ENCODE measurements at places on chromosomes 13 and 19. TPM values are rescaled to one million over a fixed set of nuclear protein-coding genes. Genes with fewer than 3 reads are reported as not detected.

DNA sequence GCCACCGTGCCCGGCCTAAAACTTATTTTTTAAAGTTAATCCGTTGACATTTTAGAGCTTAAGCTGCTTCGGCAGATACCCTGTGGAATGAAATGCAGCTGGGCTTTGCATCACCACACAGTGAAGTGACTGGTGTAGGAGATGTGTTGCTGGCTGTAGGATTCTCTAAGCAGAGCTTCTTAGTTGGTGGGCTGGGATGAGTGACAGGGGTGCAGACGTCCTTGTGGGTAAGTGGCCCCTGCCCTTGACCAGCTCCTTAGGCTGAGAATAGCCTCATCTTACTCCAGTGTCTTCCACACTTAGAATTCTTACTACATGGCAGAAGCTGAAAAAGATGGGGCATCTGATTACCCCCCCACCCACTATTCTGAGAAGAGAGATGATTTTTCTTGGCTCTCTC lies 11.6 kb downstream of the GATAD2A start:
- H3K27me3 ChIP-seq = no peaks in the 10 kb centered on the region
- DNase-seq = no peak
- peaks cover 50% of the 10 kb centered on the region for H3K4me1 ChIP-seq
- H3K4me3 ChIP-seq = no peak overlapping the region
- no peak overlapping the region for H3K27ac ChIP-seq
- peaks cover 22% of the 10 kb centered on the region for H3K36me3 ChIP-seq

- H3K27me3 ChIP-seq = no peaks in the 10 kb centered on the region
- no peaks in the 10 kb centered on the region for H3K36me3 ChIP-seq
- no peaks in the 10 kb centered on the region for H3K4me1 ChIP-seq
- no peak overlapping the region for H3K27ac ChIP-seq
Observed at GRCh38 chr13:107554460-107554859, 660.9 kb downstream of the LIG4 start.

- no peak for DNase-seq
- H3K36me3 ChIP-seq = peaks cover 30% of the 10 kb centered on the region
- H3K27ac ChIP-seq = peak overlapping the region; percentile 94
- H3K4me1 ChIP-seq = peaks cover 68% of the 10 kb centered on the region
- no peaks in the 10 kb centered on the region for H3K27me3 ChIP-seq
Observed at GRCh38 chr19:46954502-46954992, 65.1 kb upstream of the NPAS1 start.

DNA sequence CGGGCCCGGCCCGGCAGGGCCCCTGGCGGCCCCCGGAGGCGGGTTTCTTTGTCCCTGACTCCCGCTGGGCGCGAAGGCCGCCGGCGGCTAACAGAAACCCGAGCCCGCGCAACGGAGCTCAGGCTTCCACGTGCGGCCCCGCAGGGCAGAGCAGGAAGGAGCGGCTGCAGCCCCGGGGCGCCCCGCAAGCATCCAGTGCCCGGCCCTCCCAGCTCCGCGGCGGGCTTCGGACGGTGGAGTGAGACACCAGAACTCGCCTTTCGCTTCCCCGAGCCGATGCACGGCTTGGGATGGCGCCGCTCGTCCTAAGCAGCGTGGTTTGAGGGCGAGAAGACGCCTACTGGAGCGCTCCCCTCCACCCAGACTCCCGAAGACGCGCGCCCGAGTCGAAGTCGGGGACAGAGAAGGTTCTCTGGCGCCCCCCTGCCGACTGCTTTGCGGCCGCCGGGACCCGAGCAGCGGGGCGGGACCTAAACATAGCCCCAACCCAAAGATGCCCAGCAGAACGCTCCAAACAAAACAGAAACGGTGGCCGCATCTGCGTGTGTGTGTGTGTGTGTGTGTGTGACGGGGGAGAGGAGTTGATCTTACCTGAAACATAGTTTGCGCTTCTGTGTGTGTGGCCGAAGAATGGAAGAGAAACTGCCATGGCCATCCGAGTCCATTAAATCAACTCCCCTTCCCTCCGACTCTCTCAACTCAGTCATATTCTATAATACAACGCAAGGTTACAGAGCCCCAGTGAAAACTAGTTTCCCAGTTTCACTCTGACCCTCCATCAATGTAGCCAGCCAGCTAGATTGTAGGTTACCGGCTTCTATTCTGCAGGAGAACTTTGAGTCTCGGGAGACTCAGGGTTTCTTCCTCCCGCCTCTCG lies 629 bp upstream of the FGF9 start:
- H3K36me3 ChIP-seq = no peaks in the 10 kb centered on the region
- DNase-seq = peak; percentile 84
- H3K27me3 ChIP-seq = peaks cover 64% of the 10 kb centered on the region

- H3K4me1 ChIP-seq = no peaks in the 10 kb centered on the region
- DNase-seq = no peak
- H3K4me3 ChIP-seq = no peak overlapping the region
- H3K27ac ChIP-seq = no peak overlapping the region
Observed at GRCh38 chr19:28196961-28197360, 1016.0 kb downstream of the UQCRFS1 start.

DNA sequence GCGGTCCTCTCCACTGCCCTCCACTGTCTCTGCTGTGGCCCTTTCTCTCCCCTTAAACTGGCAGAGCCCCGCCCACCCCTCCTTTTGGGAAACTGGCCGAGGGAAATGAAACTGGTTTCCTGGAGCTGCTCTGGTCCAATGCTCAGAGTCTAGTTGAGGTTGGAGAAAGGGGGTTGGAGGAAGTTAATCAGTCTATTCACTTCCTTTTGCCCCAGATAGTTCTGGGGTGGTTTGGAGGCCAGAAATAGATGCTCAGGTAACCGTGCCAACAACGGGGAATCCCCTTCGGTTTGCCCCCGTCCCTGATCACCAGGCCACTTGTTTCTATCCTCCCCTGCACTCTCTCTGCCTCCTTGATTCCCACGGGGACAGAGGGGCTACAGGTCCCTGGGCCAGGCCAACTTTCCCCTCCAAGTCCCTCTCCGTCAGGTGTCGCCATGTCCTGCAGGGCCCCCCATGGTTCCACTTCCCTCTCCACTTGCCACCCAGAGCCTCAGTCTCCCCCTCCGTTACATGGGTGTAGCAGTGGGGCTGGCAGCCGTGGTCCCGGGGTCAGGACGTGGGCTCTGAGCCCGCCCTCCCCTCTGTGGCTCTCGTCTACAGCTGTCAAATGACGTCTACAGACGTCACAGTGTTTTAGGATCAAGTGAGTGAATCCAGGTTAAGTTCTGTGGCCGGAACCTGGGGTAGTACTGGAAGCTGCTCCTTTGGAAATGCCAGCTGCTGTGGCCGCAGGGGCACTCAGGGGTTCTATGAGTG lies at the start of gene IL4I1:
TSS of gene IL4I1 (minus strand) at position 25 of the 759 bp plus-strand sequence. CDS start 727 bp downstream, outside the sequence.
- DNase-seq = peak; percentile 88
- H3K4me1 ChIP-seq = peaks cover 51% of the 10 kb centered on the region
- peaks cover 2% of the 10 kb centered on the region for H3K27me3 ChIP-seq
- peak within 1 kb of the TSS; percentile 100 for H3K27ac ChIP-seq

- peaks cover 28% of the 10 kb centered on the region for H3K36me3 ChIP-seq
- H3K27ac ChIP-seq = peak overlapping the region; percentile 37
- no peak overlapping the region for H3K4me3 ChIP-seq
- no peaks in the 10 kb centered on the region for H3K27me3 ChIP-seq
- peaks cover 4% of the 10 kb centered on the region for H3K4me1 ChIP-seq
- no peak for DNase-seq
Observed at GRCh38 chr19:16435238-16435917, 36.4 kb downstream of the EPS15L1 start.

GRCh38 chr19:19687090-19687489 lies 18.5 kb downstream of the ZNF101 start:
- H3K27me3 ChIP-seq = no peaks in the 10 kb centered on the region
- DNase-seq = no peak
- H3K36me3 ChIP-seq = peaks cover 51% of the 10 kb centered on the region
- H3K4me1 ChIP-seq = no peaks in the 10 kb centered on the region
- no peak overlapping the region for H3K4me3 ChIP-seq

GRCh38 chr13:79918620-79919019 lies 422.3 kb downstream of the SPRY2 start:
- peak; percentile 2 for DNase-seq
- H3K4me1 ChIP-seq = no peaks in the 10 kb centered on the region
- no peaks in the 10 kb centered on the region for H3K36me3 ChIP-seq
- no peak overlapping the region for H3K27ac ChIP-seq
- H3K4me3 ChIP-seq = no peak overlapping the region
- no peaks in the 10 kb centered on the region for H3K27me3 ChIP-seq

- peaks cover 10% of the 10 kb centered on the region for H3K4me1 ChIP-seq
- DNase-seq = no peak
- H3K4me3 ChIP-seq = no peak overlapping the region
Observed at GRCh38 chr13:95724252-95724651, 47.3 kb downstream of the DNAJC3 start.

DNA sequence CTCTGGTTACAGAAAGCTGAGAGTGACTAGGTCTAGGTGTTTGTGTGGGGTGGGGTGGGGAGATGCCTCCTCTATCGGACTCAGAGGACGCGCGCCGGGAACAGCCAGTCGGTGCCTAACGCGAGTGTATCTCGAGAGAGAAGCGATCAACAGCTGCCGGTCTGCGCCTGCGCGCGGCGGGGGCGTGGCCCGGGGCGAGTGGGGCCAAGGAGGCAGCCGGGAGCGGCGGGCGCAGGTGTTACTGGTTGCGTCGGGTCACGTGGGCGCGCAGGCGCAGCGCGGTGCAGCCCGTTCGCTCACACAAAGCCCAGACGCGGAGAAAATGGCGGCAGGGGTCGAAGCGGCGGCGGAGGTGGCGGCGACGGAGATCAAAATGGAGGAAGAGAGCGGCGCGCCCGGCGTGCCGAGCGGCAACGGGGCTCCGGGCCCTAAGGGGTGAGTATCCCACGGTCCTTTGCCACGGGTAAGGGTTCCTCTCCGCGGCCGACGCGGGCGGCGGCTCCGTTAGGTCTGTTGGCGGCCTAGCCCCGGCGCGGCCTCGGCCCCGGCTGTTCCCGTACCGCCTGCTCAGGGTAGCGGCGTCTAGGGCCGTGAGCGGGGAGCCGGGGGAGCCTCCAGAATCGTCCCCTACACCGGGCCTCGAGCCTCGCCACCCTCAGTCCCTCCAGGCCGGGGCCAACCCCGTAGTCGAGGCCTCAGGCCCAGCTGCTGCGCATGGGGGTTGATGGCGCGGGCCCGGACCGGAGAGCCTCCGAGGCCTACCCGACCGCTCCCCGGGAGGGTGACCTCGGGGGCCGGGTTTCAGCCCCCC lies at the start of gene HNRNPM:
TSS of gene HNRNPM (plus strand) at position 299 of the 811 bp plus-strand sequence. CDS start at position 323, 24 bp downstream.
- peaks cover 25% of the 10 kb centered on the region for H3K4me1 ChIP-seq
- peak within 1 kb of the TSS; percentile 96 for H3K4me3 ChIP-seq
- peaks cover 29% of the 10 kb centered on the region for H3K36me3 ChIP-seq
- H3K27me3 ChIP-seq = no peaks in the 10 kb centered on the region

- DNase-seq = no peak
- no peak overlapping the region for H3K4me3 ChIP-seq
- H3K27ac ChIP-seq = no peak overlapping the region
- no peaks in the 10 kb centered on the region for H3K4me1 ChIP-seq
- no peaks in the 10 kb centered on the region for H3K36me3 ChIP-seq
Observed at GRCh38 chr19:54002495-54003315, 11.3 kb downstream of the CACNG6 start.

DNA sequence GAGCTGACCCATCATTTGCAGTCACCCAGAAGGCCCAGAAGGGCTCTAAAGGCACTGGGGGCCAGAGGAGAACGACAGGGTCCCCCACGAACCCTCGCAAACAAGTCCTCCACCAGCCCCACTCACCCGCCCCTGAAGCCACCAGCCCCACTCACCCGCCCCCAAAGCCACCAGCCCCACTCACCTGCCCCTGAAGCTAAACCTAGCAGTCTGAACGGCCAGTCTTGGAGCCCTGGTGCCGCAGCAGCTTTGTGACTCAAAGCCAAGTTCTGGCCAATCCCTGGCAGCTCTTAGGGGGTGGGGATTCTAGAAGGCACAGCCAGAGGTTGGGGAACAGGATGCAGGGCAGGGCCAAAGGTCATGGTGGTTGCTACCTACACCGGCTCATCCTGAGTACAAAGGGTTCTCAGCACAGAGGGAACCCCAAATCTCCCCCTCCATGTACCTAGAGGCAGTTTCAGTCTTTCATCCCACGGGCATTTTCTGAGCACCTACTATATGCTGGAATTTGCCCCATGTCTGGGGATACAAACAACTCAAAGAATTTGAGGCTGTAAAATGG lies at the start of gene IQCN:
TSS of gene IQCN (minus strand) at position 234 of the 562 bp plus-strand sequence. CDS start 4,974 bp downstream, outside the sequence.
- peaks cover 37% of the 10 kb centered on the region for H3K36me3 ChIP-seq
- no peak within 1 kb of the TSS for H3K27ac ChIP-seq
- peak within 1 kb of the TSS; percentile 10 for H3K4me3 ChIP-seq

GRCh38 chr13:44389876-44390275 lies 16.3 kb downstream of the SERP2 start:
- no peaks in the 10 kb centered on the region for H3K4me1 ChIP-seq
- peaks cover 6% of the 10 kb centered on the region for H3K27me3 ChIP-seq
- DNase-seq = no peak

DNA sequence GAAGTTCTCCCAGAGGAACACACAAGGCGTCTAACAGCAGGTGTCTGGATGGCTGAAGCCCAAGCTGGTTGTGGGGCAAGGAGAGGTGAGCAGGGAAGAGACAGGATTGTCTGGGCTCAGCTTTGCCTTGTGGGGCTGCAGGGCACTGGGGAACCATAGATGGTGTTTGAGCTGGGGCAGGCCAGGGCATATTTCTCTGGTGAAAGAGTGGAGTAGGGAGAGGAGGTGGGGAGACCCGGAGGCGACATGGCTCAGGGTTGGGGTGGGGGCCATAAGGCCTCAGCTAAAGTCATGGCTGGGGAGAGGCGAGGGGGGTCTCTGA lies 5.4 kb upstream of the PALM start:
- DNase-seq = peak; percentile 59
- H3K4me1 ChIP-seq = peaks cover 6% of the 10 kb centered on the region
- H3K27me3 ChIP-seq = peaks cover 21% of the 10 kb centered on the region
- peak overlapping the region; percentile 52 for H3K4me3 ChIP-seq

- no peaks in the 10 kb centered on the region for H3K4me1 ChIP-seq
- H3K4me3 ChIP-seq = no peak overlapping the region
- no peaks in the 10 kb centered on the region for H3K27me3 ChIP-seq
- DNase-seq = no peak
- no peak overlapping the region for H3K27ac ChIP-seq
- H3K36me3 ChIP-seq = peaks cover 2% of the 10 kb centered on the region
Observed at GRCh38 chr19:48081106-48081505, 29.5 kb downstream of the PLA2G4C start.

- no peak overlapping the region for H3K27ac ChIP-seq
- no peaks in the 10 kb centered on the region for H3K36me3 ChIP-seq
- H3K4me1 ChIP-seq = no peaks in the 10 kb centered on the region
- H3K4me3 ChIP-seq = no peak overlapping the region
Observed at GRCh38 chr13:97752961-97753668, 200.4 kb upstream of the IPO5 start.

RGL3 gene
- total RNA-seq = not detected

FFAR3 gene
- 0.21 TPM for total RNA-seq

C19orf67 gene
- 0.54 TPM for total RNA-seq

KLK15 gene
- total RNA-seq = not detected

ZSCAN4 gene
- total RNA-seq = not detected

FAM216B gene
- not detected for total RNA-seq

IL27RA gene
- total RNA-seq = 86.4 TPM

SPINT2 gene
- total RNA-seq = 69.6 TPM

NDUFA7 gene
- total RNA-seq = 52.9 TPM

IGSF23 gene
- total RNA-seq = not detected

TTYH1 gene
- total RNA-seq = 0.78 TPM

Data from activated CD4-positive, alpha-beta T cell treated with anti-CD3 and anti-CD28 coated beads, Interleukin-2, amount 10 ng/mL, durations not matched to agents 24 days and 14 days (primary cell).